T-helper 17 cell (primary cell): ENCODE measurements at places on chromosomes 5 and 9. TPM values are rescaled to one million over a fixed set of nuclear protein-coding genes. Genes with fewer than 3 reads are reported as not detected.

DNA sequence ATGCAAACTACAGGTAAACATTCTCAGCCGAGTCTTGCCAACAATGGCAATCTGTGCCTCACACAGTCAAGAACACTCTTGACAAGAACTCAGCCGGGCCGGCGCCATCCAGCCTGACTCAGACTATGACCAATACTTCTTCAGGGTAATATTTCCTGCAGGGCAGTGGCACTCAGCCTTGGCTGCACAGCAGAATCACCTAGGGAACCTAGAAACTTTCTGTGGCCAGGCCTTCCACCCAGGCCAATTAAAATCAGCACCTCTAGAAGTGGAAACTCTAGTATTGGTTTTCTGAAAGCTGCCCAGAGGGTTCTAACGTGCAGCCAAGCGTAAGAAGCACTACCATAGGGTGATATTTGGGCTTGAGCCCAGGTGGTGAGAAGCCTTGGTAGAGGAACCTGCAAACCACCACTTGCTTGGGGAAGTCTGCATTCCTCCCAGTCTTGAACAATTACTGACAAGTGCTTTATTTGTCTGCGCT is 120.6 kb downstream of the TTLL11 start:
- no peak for DNase-seq

DNA sequence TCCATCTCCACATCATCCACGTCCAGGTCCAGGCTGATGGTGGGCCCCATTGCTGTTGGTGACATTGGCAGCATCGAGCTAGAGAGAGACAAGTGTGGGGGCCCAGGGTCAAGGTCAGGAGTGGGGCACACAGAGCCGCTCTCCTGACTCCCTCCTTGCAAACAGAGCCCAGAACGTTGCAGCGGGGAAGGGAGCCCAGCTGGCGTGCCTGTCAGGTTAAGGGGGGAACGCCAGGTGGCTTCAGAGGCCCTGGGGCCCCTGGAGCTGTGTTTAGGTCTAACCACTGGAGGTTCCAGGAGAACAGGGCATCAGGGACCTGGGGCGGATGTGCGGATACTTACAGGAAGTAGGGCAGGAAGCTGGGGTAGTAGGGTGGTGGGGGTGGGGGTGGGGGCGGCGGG is 7.5 kb downstream of the RNF44 start:
- peak; percentile 46 for DNase-seq

- DNase-seq = peak; percentile 26
Observed at GRCh38 chr5:172479034-172479783, 24.9 kb upstream of the SH3PXD2B start.

DNA sequence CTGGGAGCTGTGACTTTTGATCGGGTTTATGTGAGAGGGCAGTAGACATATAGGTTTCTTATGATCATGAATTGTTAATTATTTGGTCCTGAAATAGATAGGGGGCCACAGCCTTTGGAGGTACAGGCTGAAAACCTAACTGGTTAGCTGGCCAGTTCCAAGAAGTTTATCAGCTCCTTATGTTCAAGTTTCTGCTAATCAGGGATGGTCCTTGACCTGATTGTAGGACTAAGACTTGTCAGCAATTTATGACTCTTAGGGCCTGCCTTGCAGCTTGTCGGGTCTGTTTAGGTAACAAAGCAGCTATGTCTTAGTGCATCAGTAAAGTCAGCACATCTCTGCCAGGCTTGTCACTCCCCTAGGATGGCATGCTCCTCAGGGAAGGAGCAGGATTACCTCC is 151.8 kb upstream of the RUSC2 start:
- no peak for DNase-seq

GRCh38 chr5:154937186-154937717 is 759 bp downstream of the GEMIN5 start:
- DNase-seq = no peak

- DNase-seq = no peak
Observed at GRCh38 chr9:87910821-87911220, 6.9 kb upstream of the SPATA31C1 start.

- DNase-seq = no peak
Observed at GRCh38 chr9:18598969-18599368, 125.0 kb downstream of the ADAMTSL1 start.

- no peak for DNase-seq
Observed at GRCh38 chr5:94928891-94929290, 310.4 kb downstream of the SLF1 start.

DNA sequence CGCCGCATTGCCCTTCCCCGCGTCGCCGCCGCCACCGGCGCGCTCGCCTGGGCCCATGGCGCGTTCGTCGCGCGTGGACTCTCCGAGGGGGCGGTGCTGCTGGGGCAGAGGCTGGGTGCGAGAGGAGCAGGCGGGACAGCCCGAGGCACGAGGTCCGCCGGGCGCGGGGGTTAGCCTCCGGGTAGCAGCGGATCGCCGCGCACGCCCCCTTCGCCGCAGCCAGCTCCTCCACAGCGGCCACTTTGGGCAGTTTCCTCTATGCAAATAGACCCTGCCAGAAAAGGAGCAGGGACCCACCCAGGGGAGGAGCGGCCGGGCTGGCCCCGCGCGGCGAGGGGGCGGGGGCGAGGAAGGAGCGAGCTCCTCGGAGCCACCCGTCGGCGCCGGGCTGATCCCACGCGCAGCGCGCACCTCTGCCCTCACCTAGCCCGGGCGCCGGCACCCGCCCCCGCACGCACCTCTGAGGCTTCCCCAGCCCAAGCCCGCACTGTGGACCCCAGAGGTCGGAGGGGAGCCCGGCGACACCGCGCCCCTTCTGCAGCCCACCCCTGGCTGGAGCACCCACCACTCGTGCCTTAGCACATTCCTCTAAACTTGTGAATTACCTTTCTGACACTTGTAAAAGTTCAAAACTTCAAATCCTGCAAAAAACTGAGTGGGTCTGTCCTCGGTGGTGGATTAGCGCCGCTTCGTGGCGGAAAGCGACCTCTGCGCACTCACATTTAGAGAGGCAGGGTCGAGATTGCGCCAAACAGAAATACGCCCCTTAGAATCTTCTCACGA is at the start of gene COL23A1:
TSS of gene COL23A1 (minus strand) at position 253 of the 783 bp plus-strand sequence.
- DNase-seq = no peak

DNA sequence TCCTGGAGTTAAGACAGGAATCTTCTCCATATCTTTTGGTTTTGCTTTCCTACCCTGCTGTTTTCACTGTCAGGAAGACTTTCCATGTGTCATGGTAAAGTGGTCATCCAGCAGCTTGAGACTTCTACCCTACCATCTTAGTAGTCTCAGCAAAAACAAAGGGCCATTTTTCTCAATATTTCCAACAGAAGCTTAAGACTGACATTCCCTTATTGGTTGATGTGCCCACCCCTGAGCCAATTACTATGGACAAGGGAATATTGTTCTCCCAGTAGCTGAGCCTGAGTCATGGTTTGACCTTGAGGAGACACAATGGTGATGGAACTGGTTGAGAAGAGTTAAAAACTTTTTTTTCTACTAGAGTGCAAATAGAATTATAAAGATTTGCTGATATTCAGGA is 105.6 kb downstream of the CSNK1G3 start:
- no peak for DNase-seq

DNA sequence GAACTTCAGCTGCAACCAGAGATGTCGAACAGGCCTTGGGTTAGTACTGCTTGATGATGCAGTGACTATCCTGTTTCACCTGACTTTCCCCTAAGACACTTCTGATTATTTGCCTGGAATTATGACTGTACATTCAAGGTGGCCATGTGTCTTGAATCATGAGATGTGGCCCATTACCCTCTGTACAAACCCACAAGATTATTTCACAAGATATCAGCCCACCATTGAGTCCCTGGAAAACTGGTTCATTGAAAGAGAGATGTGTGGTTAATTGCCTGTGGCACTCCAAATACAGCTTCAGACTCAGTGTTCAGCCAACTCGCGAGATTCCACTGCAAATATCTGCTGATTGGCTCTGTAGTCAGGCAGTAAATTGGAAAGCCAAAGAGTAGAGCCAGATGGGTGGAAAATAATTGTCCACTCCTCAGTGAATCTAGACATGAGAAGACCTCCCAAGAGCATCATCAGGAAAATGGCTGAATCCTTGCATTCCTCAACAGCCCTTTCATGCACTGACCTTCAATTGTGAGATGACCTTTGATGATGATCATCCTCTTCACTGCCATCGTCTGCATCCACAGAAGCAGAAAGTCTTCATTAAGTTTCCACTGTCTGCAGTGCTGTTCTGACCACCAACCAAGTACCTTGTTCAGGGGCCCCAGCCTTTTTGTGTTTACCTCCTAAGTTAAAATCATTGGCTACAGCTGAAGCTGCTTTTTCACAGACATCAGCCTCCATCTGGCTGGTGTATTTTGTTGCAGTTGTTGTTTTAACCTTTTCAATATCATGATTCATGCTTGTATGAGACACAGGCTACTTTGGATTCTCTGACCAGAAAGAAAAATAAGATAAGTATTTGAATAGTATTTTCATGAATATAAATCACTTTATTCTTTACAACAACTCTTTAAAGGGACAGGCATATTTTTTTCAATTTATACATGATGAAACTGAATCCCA is 75.2 kb downstream of the ESM1 start:
- DNase-seq = no peak

DNA sequence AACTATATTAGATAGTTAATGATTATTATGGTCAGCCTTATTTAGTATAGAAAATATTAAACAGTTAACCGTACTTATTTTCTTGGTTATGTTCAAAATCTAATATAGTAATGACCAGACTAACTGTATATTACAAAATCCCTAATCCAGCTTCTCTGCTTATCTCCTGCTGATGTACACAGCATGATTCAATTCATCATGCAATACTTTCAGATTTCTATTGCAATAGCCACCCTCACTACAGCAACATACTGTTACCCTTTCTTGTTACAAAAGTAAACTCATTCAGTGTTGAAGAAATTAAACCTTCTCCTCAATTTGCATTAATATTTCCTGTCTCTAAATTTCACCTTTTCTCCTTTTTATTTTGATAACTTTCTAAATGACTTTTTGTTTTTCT is 1375.0 kb upstream of the NUDT12 start:
- no peak for DNase-seq

DNA sequence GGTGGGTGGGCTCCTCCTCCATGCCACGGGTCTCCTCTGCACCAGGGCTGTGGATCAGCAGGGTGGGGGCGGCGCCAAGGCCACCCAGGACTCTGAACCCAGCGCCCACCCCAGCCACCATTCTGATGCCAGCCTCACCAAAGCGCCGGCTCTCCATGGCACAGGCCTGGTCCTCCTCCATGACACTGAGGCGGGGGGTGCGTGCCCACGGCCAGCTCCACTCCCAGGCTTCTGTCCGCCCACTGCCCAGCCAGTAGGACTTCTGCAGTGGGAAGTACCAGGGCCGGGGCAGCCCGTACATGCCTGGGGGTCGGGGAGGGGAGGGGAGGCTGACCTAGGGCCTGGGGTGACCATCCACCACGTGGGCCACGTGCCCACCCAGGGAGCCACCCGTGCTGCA is 11.6 kb downstream of the ABCA2 start:
- DNase-seq = no peak

GRCh38 chr9:112422417-112423148 is 42.7 kb downstream of the HSDL2 start:
- DNase-seq = no peak

DNA sequence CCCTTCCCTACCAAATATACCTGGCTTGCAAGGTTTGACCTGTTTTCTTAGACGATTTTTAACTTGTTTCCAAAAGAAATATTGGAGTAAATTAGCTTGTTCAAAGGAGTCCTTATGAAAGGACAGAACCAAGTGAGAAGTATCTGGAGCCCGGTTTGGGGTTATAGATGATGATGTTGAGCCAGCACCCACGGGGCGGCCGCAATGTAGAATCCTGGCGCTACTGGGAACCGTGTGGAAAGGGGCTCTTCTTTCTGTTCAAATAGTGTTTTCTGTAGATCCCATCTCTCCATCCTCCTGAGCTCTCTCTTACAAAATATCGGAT is 517 bp upstream of the EXOSC2 start:
- no peak for DNase-seq

DNA sequence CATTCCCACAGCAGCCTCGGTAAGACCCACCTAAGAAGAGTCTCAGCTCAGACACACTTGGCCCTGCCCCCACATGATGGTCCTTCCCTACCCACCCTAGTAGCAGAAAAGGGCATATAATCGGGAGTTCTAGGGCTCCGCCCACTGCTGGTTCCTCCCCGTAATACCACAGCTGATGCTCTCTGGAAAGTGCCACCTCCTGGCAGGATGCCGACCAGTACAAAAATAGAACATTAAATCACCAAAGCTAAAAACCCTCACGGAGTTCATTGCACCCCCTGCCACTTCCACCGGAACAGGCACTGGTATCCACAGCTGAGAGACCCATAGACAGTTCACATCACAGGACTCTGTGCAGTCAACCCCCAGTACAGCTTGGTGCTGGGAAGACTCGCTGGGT is 271.3 kb downstream of the KIAA0825 start:
- DNase-seq = no peak

- DNase-seq = no peak
Observed at GRCh38 chr9:125145425-125145824, 2.1 kb upstream of the SCAI start.

DNA sequence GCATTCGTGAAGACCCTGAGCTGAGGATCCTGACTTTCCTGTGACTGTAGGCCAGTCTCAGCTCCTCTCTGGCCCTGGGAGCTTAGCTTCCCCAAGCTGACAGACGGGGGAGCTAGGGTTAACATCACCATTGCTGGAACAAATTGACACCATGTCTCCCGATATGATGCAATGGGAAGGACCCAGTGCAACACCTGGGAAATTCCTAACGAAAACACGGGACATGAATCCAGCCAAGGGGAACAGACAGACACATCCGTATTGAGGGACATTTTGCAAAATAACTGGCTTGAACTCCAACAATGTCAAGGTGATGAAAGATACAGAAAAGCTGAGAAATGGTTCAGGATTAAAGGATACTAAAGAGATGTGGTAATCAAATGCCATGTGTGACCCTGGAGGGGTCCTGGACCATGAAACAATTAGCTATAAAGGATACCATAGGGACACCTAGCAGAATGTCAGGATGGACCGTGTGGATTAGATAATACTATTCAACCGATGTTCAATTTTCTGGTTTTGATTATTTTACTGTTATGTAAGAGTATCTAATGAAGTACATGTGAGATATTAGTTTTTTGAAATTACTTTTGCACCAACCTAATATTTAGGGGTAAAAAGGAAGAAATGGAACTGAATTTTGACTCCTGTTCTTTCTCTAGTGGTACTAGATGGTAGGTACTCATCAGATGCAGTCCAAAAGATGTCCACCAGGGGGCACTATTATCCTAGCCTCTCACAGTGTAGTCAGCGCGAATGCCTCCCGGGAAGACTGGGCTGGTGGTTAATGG is 52.7 kb downstream of the NDST1 start:
- peak; percentile 62 for DNase-seq

GRCh38 chr9:98940276-98940675 is 3.4 kb upstream of the COL15A1 start:
- no peak for DNase-seq

GRCh38 chr9:22170556-22170955 is 161.5 kb upstream of the CDKN2B start:
- no peak for DNase-seq

IL5 gene
- not detected for total RNA-seq

GABRA1 gene
- 0.10 TPM for total RNA-seq

UGT3A2 gene
- total RNA-seq = not detected

NR5A1 gene
- total RNA-seq = not detected

GPR21 gene
- total RNA-seq = not detected

NIPSNAP3A gene
- 8.8 TPM for total RNA-seq

TRIM7 gene
- total RNA-seq = 2.2 TPM

CDKN2B-AS1 gene
- 1.6 TPM for total RNA-seq

SH3RF2 gene
- not detected for total RNA-seq

RNF224 gene
- not detected for total RNA-seq
